ENCODE measurements at places on chromosomes 7 and 10.

- no peak for DNase-seq
These were observed 161.7 kb downstream of the CTTNBP2 start for GRCh38 chr7:117711556-117711955.

- peak; percentile 7 for DNase-seq
These were observed 31.9 kb downstream of the CPED1 start for GRCh38 chr7:121020249-121020988.

DNA sequence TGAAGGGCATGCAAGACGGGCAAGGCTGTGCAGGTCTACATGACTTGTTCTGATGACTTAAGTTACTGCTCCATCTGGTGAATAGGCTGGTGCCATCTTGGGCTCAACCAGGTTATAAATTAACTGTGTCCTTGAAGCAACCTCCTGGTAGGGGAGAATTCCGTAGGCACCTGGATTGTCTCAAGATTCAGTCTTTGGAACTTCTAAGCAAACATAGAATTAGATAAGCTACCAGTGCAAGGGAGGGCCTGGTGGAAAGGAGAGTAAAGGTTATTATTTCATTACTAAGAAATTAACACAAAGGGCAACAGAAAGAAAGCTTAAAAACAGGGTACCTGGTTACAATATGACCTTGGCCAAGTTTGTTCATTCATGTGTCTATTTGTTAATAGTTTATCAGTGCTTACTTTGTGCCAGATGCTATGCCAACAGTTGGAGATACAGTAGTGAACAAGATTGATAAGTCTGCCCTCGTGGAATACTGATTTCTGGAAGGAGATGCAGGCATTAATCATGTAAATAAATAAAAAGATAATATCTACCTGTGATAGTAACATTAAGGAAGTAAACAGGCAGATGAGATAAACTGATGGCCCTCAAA is 107.0 kb upstream of the PALS2 start:
- no peak for DNase-seq

DNA sequence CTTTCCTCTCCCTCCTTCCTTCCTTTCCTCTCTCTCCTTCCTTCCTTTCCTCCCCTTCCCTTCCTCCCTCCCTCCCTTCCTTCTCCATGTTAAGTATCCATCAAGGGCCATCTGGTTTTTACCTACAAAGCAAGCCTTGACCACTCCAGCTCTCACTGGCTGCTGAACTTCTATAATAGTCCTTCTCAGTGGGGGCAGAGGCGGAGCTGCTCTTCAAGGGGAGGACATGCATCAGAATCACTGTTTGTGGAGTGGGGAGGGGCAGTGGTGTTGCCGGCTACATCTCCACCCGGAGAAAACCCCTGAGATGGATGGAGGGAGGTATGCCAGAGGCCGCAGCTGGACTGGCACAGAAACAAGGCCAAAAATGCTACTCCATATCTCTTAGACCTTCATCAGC is 25.9 kb downstream of the LAMB1 start:
- DNase-seq: no peak

DNA sequence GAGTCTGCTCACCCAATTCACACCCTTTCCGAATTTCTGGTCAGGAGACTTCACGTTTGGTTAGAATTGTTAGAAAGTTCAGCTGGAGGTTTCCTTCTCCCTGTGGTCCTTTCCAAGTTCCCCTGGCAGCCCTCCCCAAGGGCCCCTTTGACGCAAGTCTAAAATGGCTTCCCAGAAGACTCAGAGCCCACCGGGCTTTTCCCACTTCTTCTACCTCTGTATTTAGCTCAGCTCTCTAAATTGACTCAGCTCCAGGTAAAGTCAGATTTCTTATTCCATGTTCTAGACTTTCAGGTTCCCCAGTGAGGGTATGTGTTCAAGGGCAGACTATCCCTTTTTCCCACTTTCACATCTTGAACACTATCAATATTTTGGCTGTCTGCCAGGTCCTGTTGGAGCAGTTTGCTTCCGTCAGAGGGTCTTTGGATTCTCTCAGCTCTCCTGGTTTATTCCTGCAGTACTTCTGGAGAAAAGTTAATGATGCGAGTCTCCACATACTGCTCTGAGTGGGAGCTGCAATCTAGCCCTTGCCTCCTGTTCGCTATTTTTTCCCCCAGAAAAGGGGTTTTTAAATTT is 53.1 kb upstream of the ZNF273 start:
- DNase-seq: no peak

- no peak for DNase-seq
These were observed 156.2 kb downstream of the GRID1 start for GRCh38 chr10:86210416-86210815.

GRCh38 chr7:82694022-82694421 is 250.4 kb upstream of the CACNA2D1 start:
- DNase-seq: no peak

GRCh38 chr7:26378016-26378415 is 86.4 kb downstream of the SNX10 start:
- DNase-seq: no peak

DNA sequence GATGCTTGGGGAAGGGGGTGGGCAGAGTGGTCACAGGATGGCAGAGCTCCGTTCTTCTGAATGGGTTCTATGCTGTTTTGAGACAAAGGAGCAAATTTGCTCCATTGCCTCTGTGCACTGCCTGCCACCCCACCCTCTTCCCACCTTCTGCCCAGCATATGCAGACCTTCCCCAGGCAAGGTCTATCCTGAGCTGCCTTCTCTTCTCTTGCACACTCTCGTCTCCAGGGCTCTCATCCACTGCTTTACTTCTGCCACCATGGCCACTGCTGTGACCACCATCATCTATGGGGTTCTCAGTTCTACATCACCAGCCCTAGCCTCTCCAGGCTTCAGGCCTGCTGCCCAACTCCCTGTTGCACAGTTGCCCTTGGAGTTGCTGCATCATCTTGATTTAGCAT is 230.4 kb downstream of the TMEM178B start:
- DNase-seq: no peak

- no peak for DNase-seq
These were observed 43.8 kb downstream of the PTPN12 start for GRCh38 chr7:77580762-77581350.

GRCh38 chr7:49389871-49390479 is 383.5 kb upstream of the VWC2 start:
- no peak for DNase-seq

DNA sequence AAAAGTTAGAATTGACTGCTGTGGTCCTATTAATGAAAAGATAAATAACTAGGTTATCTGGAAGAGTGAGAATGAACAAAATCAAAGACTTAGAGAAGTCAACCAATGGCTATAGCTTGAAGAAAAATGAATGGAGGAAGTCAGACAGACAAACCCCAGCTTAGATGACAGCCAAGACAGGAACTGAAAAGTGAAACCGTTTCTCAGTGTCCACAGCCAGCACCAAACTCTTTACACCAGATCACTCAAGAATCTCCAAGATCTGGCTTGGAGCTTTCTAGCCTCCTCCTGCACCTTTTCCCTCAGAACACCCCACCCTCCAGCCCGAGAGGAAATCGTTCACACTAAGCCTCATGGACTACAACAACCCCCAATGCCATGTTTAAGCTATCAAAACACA is 167.0 kb downstream of the SFMBT2 start:
- DNase-seq: peak; percentile 1

GRCh38 chr10:130137090-130137448 is 878 bp downstream of the GLRX3 start:
- DNase-seq: peak; percentile 20

- peak; percentile 11 for DNase-seq
These were observed 7.9 kb downstream of the ESYT2 start for GRCh38 chr7:158821171-158822031.

GRCh38 chr7:159115601-159116501 is 28.8 kb downstream of the VIPR2 start:
- DNase-seq: no peak

DNA sequence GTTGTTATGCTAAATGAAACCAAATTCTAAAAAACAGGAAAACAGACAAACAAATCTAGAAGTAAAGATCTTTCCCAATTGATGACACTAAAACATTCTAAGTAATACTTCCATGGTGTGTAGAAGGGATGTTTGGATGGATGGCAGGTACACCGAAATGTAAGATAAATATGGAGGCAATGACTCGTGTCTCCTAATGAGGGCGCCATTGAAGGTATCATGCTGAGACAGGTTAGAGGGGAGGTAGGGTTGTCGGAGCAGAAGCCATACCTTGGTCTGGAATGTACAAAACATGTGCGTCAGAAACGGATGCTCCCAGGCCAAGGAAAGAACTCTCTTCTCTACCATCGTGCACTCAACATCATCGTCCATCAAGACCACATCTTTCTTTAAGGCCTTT is 101.4 kb downstream of the PRKCQ start:
- no peak for DNase-seq

GRCh38 chr10:17984563-17984962 is 32.8 kb downstream of the SLC39A12 start:
- no peak for DNase-seq

GRCh38 chr7:51033727-51034520 is 251.2 kb upstream of the GRB10 start:
- DNase-seq: no peak

DNA sequence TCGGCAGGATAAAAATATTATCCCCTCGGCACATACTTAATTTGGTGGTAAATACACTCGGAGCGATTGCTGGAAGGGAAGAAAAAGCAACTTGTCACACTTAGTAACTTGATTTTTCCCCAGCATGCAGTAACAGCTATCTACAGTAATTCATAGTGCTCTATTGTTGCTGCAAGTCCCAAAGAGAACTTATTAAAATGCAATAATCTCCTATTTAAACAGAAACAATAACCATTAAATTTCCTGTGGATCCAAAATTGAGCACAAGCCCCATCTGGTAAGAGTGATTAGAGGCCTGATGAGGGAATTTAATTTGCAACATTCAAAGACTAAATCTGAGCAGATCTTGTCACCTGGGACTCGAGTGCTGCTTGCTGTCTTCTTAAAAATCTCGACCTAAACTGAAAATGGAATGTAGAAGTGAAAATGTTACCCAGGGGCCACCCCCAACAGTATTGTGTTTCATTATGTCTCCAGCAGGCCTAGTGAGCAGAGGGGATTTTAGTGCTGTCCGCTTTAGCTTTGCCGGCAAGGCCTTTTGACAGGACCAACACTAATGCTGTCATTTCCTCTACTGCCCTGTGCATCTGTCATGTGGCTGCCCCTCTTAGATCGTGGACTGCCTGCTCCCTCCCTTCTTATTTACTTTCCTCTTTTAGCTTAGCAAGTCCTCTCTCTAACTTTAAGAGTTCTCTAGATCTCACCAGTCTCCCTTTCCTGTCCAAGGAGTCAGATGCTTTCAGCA is 639.7 kb downstream of the AUTS2 start:
- no peak for DNase-seq
